GM12864 (cell line): ENCODE measurements at places on chromosomes 12 and 14.

- no peak for DNase-seq
Observed at GRCh38 chr14:22598896-22599244, 770 bp downstream of the ABHD4 start.

GRCh38 chr12:26211331-26211730 lies 16.0 kb downstream of the SSPN start:
- DNase-seq, result no peak

GRCh38 chr14:56816574-56817391 lies 6.5 kb upstream of the OTX2 start:
- no peak for DNase-seq

DNA sequence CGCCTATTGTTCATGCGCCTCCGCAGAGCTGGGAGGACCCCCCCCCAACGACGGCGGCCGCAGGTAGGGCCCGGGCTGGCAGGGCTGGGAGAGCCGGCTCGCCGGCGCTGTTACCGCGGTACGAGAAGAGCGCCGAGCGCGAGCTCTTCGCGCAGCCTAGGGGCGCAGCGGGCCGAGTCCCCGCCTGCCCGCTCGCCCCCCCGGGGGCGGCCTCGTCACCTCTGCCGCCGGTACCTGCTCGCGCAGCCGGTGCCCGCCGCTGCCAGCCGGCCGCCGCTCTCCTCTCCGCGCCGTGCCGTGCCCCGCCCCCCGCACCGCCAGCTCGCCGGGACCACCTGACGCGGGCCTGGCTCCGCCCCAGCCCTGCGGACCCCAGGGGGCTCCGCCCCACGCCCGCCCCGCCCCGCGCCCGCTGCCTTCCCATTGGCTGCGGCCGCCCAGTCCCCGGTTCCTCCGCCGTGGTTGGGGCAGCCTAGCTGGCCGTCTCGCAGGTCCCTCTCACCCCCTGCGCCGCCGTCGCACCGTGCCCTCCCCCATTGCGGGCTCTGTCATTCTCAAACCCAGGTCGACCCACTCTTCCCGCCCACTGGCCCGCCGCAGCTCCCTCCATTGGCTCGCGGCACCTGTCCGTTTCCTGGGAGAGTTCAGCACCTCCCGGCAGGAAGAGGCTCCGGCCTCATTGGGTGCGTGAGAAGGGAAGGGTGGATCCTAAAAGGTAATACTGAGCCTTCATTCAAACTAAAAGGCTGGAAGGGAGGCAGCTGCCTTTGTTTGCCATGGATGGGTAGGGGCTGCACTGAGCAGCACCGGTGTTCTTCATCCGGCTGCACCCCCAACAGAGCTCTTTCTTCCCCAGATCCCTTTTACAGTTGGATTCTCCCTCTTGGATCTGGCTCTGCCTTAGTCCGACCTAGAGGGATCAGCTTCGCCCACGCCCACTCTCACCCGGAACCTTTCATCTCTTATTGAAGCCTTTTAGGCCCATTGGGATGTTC lies at the start of gene MAP3K9:
Gene MAP3K9 (minus strand): TSS at position 289 of the 995 bp plus-strand sequence. CDS start 342 bp downstream, outside the sequence.
- peak; percentile 91 for DNase-seq

DNA sequence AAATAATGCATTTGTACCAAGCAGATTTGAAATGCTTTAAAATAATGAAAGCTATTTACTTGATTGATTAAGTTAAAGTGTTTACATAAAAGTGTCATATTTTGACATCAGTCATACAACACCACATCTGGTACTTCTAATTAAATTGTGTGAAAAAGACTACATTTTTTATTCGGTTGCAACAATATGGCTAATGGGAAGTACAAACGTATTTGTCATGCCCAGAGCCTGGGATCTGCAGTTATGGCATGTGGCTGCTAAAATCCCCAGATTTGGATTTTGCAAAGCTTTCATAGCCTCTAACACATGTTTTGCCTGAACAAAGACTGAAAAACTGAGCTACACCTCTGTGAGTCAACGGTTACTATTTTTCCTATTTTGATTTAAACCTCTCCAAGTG lies 66.6 kb downstream of the LLPH start:
- no peak for DNase-seq
